ENCODE measurements at places on chromosomes 7 and 10.

DNA sequence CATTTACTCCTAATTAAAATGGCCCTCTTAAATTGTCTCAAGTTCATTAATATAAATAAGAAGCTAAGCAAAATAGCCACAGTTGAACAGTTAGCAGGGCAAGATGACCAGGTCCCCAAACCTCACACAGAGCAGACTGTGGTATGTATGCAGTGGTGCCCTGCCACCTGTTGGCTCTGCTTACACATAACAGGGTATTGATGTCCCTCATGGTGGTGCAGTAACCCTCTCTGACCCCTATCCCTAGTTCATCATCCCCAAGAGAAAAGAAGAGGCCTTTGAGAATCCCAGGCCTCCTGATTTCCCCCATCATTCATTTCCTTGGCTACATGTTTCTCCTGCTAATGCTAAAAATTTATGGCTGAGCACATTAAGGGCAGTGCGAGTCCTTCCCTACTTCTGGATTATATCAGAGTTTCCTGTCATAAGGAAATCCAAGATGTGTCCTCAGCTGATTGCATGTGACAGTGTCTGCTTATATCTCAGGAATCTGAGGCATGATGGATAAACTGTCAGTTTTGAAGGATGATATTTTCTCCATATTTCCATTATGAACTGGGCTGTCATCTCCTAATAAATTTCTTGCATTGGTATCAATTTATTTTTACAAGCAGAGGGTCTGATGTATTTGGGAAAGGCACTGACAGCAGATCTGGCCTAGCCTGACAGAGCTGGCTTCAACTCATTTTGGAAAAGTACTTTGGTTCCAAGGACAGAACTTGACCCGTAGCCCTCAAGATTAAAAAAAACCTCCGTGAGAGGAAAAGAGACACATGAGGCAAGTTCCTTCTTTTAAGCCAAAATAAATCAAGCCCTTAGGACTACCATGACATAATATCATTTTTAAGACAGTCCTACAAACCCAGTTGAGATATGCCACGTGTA, 880.6 kb downstream of the LRMDA start:
- DNase-seq, result peak; percentile 47

GRCh38 chr7:120055300-120055699, 217.7 kb upstream of the KCND2 start:
- no peak for DNase-seq

GRCh38 chr7:18290865-18291264, 204.7 kb upstream of the HDAC9 start:
- DNase-seq, result no peak

DNA sequence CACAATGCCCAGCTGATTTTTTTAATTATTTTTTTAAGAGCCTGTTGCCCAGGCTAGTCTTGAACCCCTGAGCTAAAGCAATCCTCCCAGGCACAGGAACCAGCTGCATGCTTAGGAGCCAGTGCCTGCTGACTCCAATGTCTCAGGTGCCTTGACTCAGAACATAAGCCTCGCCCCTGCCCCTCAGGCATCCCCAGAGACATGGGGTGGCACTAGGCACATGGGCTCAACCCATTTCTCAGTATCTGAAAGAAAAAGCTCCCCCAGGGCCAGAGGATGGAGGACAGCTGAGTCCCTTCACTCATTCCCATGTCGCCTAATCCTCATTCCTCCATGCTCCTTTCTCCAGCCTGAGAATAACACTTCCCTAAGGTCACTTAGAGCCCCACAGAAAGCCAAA, 39.1 kb downstream of the KCNH2 start:
- DNase-seq, result no peak

- peak; percentile 92 for DNase-seq
These were observed 11.5 kb upstream of the DNAJC12 start for GRCh38 chr10:67849331-67850011.

- DNase-seq, result no peak
These were observed 15.5 kb upstream of the PTPRN2 start for GRCh38 chr7:158602905-158603772.

GRCh38 chr7:20408467-20408826, 77.7 kb downstream of the ITGB8 start:
- DNase-seq, result no peak
